Activated T-cell treated with anti-CD3 and anti-CD28 coated beads, Interleukin-2, amount 50 U/mL, for 48 hours (primary cell): ENCODE measurements at places on chromosomes 7 and 10.
A peak's percentile ranks its signal among the peaks of the same experiment; 100 is the strongest.

DNA sequence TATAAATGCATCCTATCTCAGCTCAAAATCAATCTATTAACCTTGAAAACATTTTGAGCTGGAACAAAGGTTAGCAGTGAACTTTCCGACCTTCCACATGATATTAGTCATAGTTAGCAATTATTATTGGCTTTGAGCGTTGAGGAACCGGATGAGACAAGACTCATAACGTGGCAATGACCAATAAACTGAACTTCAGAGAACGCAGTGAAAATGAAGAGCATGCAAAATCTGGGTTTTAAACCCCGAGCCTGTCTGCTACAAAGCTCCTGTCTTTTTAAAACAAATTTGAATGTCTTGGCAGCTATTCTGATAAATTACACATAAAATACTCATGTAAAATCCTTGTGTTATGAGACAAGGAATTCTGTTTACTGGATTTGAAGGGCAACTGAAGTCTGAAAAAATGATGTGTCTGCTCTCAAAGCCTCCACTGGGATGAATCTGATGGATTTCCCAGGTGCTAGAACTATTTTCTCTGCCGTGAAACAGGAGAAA, 74.7 kb upstream of the ITGB1 start:
- no peak for DNase-seq

DNA sequence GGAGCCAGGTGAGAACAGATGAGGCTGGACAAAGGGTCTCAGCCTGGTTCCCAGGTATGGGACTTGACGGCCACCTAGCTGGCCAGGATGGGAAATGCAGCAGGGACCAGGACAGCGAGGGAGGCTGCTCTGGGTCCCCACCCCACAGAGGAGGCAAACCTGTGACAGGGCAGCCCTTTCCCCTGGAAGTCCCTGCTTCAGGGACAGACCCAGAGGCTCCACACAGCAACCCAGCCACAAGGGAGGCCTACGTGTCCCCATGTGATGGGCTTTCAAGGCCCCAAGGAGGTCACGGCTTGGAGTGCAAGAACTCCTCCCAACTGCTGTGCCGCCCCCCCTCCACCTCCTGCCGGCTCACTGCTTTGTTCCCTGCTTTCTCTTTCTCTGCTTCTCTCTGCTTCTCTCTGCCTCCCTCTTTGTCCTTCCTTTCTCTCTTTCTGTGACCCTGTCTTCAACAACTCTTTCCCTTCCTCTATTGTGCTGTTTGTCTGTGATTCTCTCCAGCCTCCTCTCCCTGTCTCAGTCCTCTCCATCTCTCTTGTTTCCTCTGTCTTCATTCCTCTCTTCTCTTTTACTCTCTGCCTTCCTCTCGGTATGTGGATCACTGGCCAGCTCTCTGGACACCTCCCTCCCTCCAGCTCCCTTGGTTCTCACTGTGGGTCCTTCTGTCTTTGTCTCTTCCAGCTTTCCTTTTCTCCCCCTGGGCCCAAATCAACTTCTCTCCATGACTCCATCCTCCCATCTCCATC, 9.6 kb upstream of the EIF5AL1 start:
- no peak for DNase-seq

DNA sequence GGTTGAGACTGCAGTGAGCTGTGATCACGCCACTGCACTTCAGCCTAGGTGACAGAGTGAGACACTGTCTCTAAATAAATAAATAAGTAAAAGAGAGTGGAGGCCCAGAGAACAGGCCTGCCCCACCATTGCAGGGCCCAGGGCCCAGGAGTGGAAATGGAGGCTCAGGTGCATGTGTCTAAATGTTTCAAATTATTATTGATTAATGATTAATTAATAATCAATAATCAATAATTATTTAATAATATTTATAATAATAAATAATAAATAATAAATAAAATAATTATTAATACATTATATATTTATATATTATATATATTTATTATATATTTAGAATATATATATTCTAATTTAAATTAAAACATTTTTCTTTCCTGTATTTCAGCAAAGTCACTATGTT, 53.7 kb upstream of the ZRANB1 start:
- no peak for DNase-seq

GRCh38 chr7:149598721-149599308, 101.2 kb upstream of the ZNF746 start:
- DNase-seq: peak; percentile 40
